Activated naive CD4-positive, alpha-beta T cell treated with anti-CD3 and anti-CD28 coated beads for 36 hours (primary cell): ENCODE measurements at places on chromosomes 1 and 21. TPM values are rescaled to one million over a fixed set of nuclear protein-coding genes. Genes with fewer than 3 reads are reported as not detected.

Gene ZBTB37
- 8.1 TPM for total RNA-seq

Gene RPTN
- total RNA-seq: not detected

Gene THAP3
- 27.3 TPM for total RNA-seq

Gene ECM1
- total RNA-seq: 0.88 TPM

Gene EVA1C
- total RNA-seq: 5.3 TPM

Gene MCOLN3
- total RNA-seq: 0.19 TPM

DNA sequence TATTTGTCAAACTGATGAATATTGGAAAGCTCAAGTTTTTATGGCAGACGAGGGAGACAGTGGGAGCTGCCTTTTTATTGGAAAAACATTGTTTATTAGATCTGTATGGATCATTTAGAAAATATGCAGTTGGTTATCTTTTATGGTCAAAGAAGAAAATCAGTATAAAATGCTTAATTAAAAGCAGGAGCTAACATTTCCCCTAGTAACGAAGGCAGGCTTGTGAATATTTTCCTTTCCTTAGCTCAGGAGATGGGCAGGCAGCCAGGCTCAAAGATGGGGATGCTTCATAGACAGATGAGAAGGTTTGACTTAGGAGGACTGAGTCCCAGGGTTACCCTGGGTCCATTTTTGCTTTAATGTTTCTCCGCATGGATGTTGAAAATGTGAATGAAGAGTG is 26.0 kb downstream of the ROR1 start:
- no peaks in the 10 kb centered on the region for H3K36me3 ChIP-seq
- H3K4me1 ChIP-seq: no peaks in the 10 kb centered on the region
- no peak overlapping the region for H3K4me3 ChIP-seq
- peaks cover 2% of the 10 kb centered on the region for H3K27me3 ChIP-seq

- H3K27ac ChIP-seq: peak overlapping the region; percentile 93
- no peaks in the 10 kb centered on the region for H3K27me3 ChIP-seq
- peak overlapping the region; percentile 82 for H3K4me3 ChIP-seq
- H3K4me1 ChIP-seq: peaks cover 49% of the 10 kb centered on the region
- peak; percentile 88 for DNase-seq
Measured at GRCh38 chr1:24502065-24502708, 449 bp upstream of the RCAN3 start.

DNA sequence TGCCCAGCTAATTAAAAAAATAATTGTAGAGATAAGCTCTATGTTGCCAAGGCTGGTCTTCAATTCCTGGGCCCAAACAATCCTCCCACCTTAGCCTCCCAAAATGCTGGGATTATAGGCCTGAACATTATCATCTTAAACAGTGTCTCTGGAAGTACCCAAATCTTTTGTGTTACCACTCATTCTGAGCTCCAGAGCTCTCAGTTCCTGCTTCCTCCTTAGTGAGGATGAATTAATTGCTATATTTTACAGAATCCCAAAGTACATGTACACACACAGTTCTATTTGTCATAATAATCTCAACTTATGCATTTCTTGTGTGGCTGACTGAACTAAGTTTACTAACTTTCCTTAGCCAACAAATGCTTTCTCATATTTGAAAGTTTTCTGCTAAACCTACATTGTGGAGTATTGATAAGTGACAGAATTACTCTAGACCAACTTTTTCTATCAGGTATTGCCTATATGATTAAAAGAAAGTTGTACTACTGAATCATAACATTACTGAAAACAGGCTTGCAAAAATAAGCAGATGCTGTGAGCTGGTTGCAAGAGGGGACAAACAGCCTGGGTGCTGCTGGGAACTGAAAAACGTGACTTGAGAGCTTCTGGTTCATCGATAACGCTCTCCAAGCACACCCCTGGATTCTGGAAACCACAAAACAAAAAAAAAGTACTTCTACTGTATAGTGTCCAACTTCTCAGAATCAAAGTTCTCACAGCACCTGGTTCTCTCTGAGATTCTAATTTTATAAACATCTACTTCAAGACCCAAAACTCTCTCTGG is 15.3 kb downstream of the VAV3 start:
- no peaks in the 10 kb centered on the region for H3K27me3 ChIP-seq
- H3K4me1 ChIP-seq: peaks cover 24% of the 10 kb centered on the region
- no peak overlapping the region for H3K27ac ChIP-seq
- no peaks in the 10 kb centered on the region for H3K36me3 ChIP-seq
- no peak overlapping the region for H3K4me3 ChIP-seq

DNA sequence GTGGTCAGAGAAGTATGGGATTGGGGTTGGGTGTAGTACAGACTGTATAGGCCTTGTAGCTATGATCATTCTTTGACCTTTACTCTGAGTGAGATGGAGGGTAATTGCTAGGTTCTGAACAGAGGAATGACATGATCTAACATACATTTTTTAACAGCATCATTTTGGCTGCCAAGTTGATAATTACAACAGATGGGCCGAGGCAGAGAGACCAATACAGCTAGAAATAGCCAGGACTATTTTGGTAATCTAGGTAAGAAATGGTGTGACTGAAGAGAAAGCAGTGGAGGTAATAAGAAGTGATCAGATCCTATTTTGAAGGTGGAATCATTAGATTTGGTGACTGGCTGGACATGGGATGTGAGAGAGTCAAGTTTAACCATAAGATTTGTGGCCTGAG is 43.5 kb downstream of the RPAP2 start:
- H3K27me3 ChIP-seq: no peaks in the 10 kb centered on the region
- no peak overlapping the region for H3K4me3 ChIP-seq
- H3K4me1 ChIP-seq: no peaks in the 10 kb centered on the region
- no peak overlapping the region for H3K27ac ChIP-seq

DNA sequence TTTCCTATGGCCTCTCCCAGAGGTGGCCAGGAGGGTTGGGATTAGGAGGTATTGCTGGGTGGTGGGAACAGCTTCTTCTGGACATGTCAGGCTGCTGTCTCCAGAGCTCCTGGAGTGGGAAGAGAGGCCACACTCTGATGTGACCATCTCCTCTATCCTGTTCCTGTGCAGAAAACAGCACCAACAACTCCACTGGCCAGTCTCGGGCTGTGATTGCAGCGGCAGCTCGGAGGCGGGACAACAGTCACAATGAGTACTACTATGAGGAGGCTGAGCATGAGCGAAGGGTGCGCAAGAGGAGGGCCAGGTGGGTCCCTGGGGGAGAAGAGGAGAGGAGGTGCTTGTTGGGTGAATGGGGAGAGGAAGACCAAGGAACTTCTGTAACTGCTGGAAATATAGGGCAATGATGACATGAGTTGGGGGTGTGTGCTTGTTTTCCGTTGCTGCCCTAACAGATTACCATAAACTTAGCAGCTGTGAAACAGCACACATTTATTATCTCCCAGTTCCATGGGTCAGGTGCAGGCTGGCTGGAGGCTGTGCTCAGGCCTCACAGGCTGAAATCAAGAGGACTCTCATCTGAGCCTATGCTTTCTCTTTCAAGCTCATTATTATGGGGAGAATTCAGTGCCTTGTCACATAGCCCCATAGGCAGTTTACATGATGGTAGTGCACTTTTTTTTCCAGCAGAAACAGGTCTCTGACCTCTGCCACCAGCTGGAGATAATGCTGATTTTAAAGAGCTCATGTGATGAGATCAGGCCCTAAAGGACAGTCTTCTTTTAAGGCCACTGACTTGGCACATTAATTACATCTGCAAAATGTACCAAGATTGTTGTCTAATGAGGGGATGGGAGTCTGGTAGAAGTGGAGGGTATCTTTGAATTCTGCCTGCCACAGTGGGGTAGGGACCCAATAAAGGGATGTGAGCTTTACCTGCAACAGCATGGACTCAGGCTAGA is 20.8 kb downstream of the VANGL2 start:
- H3K4me3 ChIP-seq: no peak overlapping the region
- no peaks in the 10 kb centered on the region for H3K4me1 ChIP-seq
- DNase-seq: no peak
- no peaks in the 10 kb centered on the region for H3K27me3 ChIP-seq

DNA sequence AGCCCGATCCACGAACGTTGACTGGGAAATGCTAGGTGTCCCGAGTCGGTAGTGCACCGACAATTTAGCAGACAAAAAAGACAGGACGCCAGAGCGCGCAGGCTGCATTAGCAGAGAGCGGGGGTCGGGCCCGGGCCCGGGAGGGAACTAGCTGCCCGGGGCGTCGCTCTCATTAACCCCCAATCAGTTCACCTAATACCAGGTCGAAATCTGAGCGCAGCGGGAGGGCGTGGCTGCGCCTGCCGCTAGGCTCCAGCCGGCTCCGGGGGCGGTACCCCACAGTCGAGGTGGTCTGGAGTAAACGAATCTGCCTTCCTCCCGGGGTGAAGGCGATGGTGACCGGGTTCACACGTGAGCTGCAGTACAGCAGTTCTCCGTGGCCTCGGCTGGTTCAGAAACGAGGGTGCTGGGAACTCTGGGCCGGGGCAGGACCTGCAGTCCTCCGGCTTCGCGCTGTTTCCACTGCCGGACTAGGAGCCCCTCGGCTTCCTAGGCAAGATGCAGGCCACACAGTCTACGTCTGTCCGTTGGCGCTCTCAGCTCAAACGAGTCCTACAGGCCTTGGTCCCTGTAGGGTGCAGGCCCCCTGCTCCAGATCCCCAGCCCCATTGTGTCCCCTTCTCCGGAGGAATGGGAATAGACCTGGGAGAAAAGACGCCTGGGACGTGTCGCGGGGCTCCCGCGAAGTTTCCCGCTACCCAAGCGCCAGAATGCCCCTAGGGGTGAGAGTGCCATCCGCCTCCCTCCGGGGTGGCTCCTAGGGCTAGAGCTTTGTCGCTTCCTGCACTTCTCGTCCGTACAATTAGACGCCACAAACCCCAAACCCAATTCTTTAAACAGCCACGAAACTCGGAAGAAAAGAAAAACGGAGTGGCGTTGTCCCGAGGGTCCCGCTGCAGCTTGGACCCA is 2.0 kb downstream of the GFI1 start:
- DNase-seq: peak; percentile 72
- peak overlapping the region; percentile 90 for H3K4me3 ChIP-seq
- peaks cover 40% of the 10 kb centered on the region for H3K36me3 ChIP-seq
- H3K27me3 ChIP-seq: no peaks in the 10 kb centered on the region
- peak overlapping the region; percentile 93 for H3K27ac ChIP-seq

DNA sequence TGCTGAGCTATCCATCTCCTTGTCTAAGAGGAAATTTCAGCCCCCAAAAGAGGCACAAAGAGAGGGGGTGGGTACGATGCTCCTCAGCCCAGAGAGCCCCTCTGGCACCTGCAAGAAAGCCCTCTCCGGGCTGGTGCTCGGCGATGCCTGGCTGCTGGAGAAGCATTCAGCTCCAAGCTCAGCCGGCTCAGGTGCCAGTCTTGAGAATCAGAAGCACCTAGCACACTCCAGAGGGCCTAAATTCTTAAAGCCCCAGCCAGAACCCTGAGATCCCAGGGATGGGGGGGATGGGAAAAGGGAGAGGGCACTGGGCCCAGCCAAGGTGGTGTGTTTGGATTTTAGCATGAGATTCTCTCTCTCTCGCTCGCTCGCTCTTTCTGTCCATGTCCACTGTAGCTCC is 2.9 kb downstream of the GRIK3 start:
- H3K4me1 ChIP-seq: peaks cover 8% of the 10 kb centered on the region
- H3K27me3 ChIP-seq: peaks cover 49% of the 10 kb centered on the region
- no peak for DNase-seq
- H3K27ac ChIP-seq: no peak overlapping the region
- H3K4me3 ChIP-seq: no peak overlapping the region

DNA sequence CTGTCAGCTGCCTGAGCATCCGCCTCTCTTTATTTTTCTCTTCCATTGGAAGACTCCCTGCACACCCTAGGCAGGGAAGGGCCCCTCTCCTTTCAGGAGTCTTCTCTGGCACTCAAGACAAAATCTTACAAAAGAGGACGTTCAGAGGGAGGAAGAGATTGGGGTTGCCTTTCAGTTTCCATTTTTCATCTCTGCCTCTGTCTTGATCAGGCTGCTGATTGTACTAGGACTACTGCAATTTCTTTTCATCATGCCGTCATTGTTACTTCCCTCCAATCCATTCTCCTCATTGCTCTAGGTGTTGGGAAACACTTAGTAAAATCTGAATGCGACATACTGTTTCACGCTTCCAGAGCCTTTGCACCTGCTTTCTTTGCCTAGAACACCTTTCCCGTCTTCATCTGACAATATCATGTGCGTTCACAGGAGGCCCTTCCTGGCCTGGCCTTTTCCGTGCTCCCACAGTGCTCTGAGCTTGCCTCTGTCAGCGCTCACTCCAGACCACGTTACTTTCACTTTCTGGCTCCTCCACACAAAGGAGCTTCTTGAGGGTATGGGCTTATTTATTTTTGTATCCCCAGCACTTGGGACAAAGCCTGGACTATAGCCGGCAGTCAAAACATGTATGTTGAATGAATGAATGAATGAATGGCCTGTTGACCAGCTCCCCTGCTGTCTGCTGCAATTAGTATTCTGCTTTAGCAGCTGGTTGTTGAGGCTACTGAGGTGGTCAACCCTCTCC is 10.9 kb downstream of the LRRC71 start:
- peaks cover 44% of the 10 kb centered on the region for H3K27me3 ChIP-seq
- no peak overlapping the region for H3K4me3 ChIP-seq
- H3K36me3 ChIP-seq: no peaks in the 10 kb centered on the region
- no peak for DNase-seq
- H3K4me1 ChIP-seq: peaks cover 10% of the 10 kb centered on the region

GRCh38 chr1:10168912-10169514 is 41.4 kb upstream of the KIF1B start:
- peak; percentile 31 for DNase-seq
- peaks cover 40% of the 10 kb centered on the region for H3K4me1 ChIP-seq
- peaks cover 34% of the 10 kb centered on the region for H3K36me3 ChIP-seq
- H3K27me3 ChIP-seq: no peaks in the 10 kb centered on the region
- H3K27ac ChIP-seq: peak overlapping the region; percentile 87
- H3K4me3 ChIP-seq: no peak overlapping the region

GRCh38 chr1:30721812-30722537 is 1.4 kb downstream of the MATN1 start:
- H3K27me3 ChIP-seq: no peaks in the 10 kb centered on the region
- no peak for DNase-seq
- H3K4me1 ChIP-seq: peaks cover 27% of the 10 kb centered on the region
- no peak overlapping the region for H3K27ac ChIP-seq

DNA sequence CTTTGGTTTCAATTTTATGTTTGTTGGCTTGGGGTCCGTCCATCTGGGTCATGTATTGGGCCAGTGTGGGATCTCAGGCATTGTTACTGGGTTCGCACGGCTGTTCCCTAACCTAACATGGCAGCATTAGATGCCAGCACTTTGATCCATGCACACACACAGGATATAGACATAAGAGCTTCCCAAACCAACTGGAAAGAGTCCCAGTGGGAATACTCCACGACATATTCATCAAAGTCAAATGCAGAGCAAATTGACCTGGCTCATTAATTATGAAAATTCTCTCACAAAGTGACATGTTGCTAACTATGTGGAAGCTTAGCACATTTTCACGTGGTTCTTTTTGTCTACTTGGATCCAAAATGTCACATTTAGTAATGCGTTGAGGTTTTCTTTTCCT is 130.4 kb downstream of the SETD4 start:
- no peaks in the 10 kb centered on the region for H3K36me3 ChIP-seq
- no peak for DNase-seq
- no peaks in the 10 kb centered on the region for H3K4me1 ChIP-seq
- peaks cover 6% of the 10 kb centered on the region for H3K27me3 ChIP-seq
- no peak overlapping the region for H3K27ac ChIP-seq
- H3K4me3 ChIP-seq: no peak overlapping the region
